ENCODE measurements at places on chromosomes 6 and 20.

GRCh38 chr20:46894971-46895905 is 595 bp downstream of the EYA2 start:
- DNase-seq = no peak

DNA sequence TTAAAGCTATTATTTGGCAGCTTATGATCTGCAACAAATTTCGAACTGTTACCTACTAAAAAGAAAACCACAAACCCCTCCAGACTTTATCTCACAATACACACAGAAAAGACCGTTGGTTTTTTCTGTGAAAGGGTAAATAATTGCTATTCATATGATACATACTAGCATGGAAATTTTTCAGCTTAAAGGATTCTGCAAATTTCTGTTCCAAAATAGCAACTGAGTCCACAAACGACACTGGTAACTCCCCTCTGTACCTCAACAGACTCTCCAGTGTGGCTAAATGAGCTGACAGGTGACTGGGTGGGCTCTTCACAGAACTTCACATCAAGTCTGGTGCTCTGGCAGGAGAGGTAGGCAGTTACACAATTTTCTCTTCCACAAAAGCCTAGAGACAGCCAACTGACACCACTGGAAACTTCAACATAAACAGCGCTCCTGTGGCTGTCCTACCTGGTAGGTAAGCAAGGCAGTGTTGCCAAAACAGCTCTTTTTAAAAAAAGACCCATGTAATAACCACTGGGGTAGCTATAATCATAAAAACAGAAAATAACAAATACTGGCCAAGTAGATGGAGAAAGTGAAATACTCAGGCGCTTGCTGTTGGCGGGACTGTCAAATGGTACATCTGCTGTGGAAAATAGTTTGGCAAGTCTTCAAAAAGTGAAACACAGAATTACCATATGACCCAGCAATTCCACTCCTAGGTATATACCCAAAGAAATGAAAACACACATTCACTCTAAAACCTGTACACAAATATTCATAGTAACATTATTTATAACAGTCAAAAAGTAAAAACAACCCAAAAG is 37.8 kb downstream of the ELOVL5 start:
- DNase-seq = no peak

DNA sequence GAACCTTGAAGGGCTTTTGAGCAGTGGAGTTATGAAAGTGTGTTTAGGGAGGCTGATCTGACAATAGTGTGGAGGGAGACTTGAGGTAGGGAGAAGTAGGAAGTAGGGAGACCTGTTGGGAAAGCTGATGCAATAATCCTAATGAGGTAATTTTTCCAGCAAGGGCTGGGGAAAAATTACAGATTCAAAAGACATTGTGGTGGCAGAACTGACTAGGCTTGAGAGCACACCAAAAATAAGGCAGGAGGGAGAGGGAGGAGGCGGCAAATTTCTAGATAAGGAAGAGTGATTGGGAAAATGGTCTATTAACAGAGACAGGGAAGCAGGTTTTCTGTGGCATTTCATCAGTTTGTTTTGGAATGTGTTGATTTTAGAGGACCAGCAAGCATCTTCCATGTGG is 5.5 kb downstream of the PRRT1 start:
- DNase-seq = no peak

GRCh38 chr20:48667889-48668413 is 159.8 kb downstream of the PREX1 start:
- DNase-seq = no peak

GRCh38 chr20:13034115-13034514 is 25.3 kb downstream of the SPTLC3 start:
- no peak for DNase-seq

DNA sequence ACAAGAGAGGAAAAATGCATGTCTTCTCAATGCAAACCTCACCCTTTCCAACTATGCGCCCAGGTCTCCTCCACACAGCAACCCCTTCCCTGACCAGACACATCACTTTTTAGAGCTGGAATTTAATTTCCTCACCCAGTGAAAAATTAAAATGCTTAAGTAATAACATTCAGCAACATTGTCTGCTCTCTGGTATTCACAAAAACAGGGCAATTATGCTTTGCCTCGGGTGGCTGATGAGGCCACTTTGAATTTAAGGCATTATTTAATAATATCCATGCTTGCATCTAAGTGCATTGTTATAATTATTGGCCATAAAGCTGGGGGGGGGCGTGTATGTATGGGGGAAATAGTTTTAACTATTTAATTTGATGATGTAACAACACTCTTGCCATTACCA is 777.8 kb upstream of the NRSN1 start:
- no peak for DNase-seq

- no peak for DNase-seq
Observed at GRCh38 chr6:128725271-128726233, 157.4 kb upstream of the LAMA2 start.

DNA sequence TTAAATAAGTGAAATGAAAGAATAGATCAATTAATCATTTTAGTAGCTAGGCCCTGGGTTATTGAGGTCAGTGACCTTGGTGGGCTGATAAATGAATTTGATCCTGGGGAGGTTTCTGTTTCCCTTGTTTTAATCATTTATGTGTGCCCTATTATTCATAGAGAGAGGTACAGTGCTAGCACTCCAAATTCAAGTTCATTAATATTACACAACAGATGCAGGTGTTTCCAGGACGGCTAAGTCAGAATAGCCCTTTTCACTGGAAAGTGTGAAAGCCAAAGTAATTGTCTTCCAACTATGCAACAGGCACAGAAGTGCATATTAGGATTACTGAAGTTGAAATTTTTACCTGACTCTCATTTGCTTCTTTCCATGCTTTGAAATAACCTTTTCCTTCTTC is 61.7 kb upstream of the SGK1 start:
- no peak for DNase-seq

DNA sequence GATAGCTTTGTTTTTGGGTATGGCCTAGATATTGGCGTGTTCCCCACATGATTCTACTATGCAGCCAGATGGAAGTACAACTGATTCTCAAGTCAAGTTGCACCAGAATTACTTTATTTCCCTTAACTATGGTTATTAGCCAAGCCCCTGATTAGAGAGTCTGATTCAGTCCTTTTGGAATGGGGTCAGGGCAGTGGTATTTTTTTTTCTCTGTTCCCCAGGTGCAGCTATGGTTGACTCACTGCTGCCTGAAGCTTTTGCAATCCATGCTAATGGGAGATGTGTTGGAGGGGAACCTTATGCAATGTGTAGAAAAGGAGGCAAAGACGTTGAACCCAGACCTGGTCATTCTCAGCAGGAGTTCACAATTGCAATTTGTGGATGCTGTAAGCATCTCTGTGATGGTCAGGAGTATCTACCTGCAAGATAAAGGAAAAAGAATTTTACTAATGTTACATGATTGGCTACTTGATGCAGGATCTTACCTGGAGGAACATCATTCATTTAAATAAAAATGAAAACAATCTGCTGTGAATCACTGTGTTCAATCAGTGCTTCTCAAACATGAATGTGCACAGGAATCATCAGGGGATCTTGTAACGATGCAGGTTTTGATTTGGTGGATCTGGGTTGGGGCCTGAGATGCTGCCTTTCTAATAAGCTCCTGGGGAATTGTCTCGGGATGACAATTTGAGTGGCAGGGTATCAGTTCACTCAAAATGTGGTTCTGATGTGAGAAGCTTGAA is 49.4 kb downstream of the PFDN4 start:
- DNase-seq = peak; percentile 80

- DNase-seq = no peak
Observed at GRCh38 chr6:57108691-57109090, 18.7 kb downstream of the ZNF451 start.

- DNase-seq = peak; percentile 48
Observed at GRCh38 chr6:14965424-14966075, 280.3 kb upstream of the JARID2 start.

Measured in muscle of back (tissue), 13 donors.